ENCODE measurements at places on chromosomes 11 and 22.

- no peak for DNase-seq
Measured at GRCh38 chr11:108622341-108622740, 28.8 kb upstream of the EXPH5 start.

DNA sequence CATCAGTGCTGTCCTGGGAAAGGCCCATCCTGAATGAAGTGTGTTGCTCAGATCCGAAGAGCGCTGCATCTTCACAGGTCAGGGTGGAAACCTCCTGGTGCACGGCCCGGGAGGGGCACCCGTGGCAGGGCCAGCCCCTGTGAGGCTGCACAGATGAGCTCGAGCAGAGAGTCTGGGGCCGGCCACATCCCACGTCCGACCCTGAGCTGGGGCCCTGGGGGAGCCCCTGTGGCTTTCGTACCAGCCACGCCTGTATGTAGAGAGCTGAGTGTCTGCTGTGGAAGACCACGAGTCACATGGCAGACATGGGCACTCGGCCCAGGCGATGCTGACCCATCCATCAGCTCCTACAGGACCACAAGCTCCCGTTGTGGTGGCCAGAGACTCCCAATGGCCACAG, 24.9 kb upstream of the SEPTIN5 start:
- no peak for DNase-seq

GRCh38 chr22:40637183-40638150, 948 bp upstream of the MRTFA start:
- DNase-seq, result no peak

- DNase-seq, result no peak
Measured at GRCh38 chr22:40383905-40384304, 13.5 kb downstream of the SGSM3 start.

GRCh38 chr22:47627556-47628253, 865.3 kb downstream of the TBC1D22A start:
- no peak for DNase-seq

GRCh38 chr11:122219791-122220190, 103.8 kb upstream of the BLID start:
- no peak for DNase-seq

GRCh38 chr11:92946707-92947106, 22.7 kb upstream of the MTNR1B start:
- DNase-seq, result no peak

- no peak for DNase-seq
Measured at GRCh38 chr11:34318111-34319037, 39.4 kb downstream of the ABTB2 start.

DNA sequence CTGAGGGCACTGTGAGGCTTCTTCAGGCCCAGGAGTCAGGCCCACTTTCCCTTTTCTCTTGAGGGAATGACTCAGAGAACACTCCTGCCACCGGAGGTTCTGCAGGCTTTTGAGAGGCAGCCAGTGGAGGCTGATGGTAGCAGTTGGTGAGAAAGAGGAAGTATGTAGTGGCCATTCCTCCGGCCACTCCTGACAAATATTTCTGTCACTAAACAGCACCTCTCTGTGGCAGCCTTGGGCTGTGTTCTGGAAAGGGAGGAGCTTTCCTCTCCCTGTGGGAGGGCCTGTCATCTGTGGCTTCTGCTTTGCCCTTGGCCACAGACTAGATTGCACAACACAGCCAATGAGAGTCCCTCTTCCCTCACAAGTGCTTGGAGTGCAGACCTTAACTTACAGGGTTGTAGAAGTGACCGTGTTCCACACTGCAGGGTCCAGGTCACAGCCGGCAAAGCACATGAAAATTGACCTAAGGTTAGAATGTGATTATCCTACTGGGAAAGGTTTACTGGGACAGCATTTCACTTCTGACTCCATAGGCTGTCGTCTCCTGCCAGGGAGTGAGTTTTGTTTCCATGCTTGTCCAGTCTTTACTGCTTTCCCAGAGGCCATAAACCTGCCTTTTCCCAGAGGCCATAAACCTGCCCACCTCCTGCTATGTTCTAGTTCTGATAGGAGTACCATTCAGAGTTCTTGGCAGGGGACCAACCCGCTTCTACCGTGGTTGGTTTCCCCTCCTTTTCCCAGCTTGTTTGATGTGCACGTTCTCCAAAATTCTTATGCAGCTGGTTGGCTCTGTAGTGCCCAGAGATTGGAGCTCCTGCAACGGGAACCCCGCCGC, 33.3 kb downstream of the MARK2 start:
- peak; percentile 53 for DNase-seq

DNA sequence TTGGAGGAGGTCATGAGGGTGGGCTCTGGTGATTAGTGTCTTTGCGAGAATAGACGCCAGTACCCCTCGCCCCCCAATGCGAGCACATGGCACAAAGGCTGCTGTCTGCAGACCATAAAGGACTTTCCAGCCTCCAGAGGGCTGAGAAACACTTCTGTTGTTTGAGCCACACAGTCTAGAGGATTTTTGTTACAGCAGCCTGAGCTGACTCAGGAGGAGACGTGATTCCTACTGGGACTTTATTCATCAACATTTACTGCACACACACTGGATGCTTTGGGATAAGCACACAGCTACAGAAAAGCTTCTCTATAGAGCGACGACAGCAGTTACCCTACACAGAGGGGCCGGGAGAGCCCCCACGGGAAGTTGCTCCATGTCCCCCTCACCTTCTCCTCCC, 345.0 kb downstream of the CTTN start:
- no peak for DNase-seq

DNA sequence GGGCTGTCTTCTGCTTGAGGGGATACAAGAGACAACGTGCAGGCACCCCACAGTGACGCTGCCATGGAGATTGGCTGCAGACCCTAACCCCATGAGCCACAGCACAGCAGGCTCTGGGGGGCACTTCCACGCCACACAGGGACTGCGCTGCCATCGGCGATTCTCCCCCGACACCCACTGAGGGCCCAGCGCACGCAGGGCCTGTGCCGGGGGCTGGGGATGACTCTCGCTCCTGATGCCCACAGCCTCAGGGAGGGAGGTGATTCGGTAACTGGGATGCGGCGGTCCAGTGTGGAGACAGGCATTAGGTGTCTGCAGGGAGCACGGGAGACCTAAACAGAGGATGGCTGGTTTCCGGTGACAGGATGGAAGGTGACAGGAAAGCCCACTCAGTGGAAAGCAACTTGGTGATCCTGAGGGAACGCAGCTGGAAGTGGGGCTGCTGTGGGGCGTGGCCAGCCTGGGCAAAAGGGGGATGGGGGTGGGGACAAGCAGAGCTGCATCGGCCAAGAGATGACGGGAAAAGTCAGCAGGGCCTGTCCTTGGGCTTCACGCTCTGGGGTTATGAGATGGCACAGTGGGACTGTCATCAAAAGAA, 37.7 kb downstream of the EFCAB6 start:
- no peak for DNase-seq

GRCh38 chr11:2088284-2088683, 50.9 kb downstream of the IGF2 start:
- DNase-seq, result no peak

- no peak for DNase-seq
Measured at GRCh38 chr11:111351374-111352055, 27.6 kb downstream of the POU2AF1 start.

DNA sequence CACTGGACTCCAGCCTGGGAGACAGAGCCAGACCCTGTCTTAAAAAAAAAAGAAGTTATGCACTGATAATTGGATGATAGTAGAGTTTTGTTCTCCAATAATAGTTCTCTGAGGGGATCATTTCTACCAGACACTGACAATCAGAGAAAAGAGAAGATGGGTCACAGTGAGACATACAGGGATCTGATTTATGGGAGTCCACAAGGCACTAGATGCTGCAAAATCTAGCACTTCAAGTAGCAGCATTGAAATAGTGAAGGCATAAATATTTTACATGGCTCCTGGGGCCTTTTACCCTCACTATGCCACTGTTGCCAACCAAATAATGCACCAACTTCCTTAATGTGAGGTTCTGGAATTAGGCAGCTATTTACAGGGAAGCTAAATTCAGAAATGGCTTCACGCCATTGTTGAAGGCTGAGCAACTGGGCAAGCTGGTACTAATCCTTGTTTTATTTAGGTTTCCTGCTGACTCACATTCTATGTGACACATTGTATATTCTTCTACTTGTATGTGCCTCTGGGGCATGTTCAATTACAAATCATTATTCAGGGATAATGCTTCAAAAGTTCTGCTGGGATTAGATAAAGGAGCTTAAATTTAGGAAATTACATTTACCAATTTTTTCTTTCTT, 38.2 kb upstream of the ABTB2 start:
- DNase-seq, result no peak

GRCh38 chr11:5666402-5666793, 18.5 kb downstream of the TRIM5 start:
- DNase-seq, result no peak

DNA sequence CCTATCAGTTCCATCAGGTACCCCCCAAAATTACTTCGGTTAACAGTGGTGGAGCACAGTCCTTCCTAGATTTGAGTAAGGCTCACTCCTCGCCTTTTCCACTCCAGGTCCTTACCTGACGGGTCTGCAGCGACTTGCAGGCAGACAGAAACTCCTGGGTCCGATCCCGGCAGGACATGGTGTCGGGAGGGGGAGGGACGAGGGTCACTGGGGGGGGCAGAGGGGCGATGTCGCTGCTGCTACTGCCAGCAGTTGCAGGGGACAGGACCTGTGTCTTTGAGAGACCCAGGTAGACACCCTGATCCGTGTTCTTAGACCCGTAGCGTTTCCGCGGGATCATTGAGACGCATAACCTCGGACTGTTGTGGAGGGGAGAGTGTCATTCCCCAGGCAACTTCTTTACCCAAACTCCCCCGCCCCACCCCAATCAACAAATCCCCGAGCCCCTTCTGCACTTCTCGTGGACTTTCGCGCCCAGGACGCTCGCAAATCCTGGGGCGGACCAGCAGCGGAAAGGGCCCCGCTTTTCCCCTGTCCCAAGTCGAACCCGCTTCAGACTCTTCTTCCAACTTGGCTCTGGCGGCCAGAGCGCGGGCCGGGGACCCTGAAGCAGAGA, 839 bp downstream of the STX5 start:
- no peak for DNase-seq

GRCh38 chr11:108873941-108874340, 209.1 kb downstream of the DDX10 start:
- DNase-seq, result no peak

- no peak for DNase-seq
Measured at GRCh38 chr11:69652999-69653398, 12.0 kb downstream of the CCND1 start.

- no peak for DNase-seq
Measured at GRCh38 chr22:31094021-31094551, 13.0 kb downstream of the SMTN start.

GRCh38 chr11:29119707-29120618, 896.9 kb downstream of the KCNA4 start:
- peak; percentile 18 for DNase-seq

- DNase-seq, result no peak
Measured at GRCh38 chr22:17232406-17232805, 13.2 kb upstream of the ADA2 start.

Measured in renal cortex interstitium (tissue), 15 donors.